ENCODE measurements at places on chromosomes 5 and 9.

- DNase-seq = no peak
These were observed 89.6 kb downstream of the RIC1 start for GRCh38 chr9:5718296-5719032.

DNA sequence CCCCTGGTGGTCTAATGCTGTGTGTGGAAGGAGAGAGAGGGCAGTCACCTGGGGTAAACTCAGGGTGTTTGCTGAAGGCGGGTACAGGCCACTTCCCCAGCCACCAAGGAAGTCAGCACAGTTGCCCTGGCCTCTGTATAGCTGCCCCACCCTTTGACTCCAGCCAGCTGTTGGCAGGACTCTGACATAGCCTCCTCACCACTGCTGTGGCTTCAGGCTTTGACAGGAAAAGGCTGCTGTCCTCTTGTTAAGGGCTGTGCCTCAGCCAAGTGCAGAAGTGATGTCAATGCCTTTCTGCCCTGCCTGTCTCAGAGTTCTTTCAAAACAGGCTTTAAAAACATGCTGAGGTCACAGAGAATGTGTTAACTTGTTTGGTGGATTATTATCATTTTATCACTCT, 487.2 kb upstream of the KLF4 start:
- DNase-seq = no peak

DNA sequence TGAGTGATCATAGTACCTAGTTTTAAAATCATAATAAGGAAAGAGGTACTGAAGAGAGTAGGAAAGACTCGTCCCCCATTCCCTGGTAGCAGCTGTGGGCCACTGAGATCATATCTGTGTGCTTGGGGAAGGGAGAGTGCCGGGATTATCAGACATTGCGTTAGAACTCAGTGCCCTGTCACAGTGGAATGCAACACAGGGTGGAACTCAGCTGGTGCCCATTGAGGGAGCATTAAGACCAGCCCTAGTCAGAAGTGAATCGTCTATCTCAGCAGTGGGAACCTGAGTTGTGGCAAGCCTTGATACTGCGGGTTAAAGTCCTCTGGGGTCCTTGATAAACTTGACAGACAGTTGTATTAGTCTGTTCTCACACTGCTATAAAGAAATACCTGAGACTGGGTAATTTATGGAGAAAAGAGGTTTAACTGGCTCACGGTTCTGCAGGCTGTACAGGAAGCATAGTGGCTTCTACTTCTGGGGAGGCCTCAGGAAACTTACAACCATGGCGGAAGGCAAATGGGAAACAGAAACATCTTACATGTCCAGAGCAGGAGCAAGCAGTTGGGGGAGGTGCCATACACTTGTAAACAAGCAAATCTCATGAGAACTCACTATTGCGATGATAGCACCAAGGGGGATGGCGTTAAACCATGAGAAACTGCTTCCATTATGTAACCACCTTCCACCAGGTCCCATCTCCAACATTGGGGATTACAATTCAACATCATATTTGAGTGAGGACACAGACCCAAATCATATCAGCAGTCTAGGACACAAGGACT, 33.1 kb downstream of the NDUFAF2 start:
- DNase-seq = no peak

DNA sequence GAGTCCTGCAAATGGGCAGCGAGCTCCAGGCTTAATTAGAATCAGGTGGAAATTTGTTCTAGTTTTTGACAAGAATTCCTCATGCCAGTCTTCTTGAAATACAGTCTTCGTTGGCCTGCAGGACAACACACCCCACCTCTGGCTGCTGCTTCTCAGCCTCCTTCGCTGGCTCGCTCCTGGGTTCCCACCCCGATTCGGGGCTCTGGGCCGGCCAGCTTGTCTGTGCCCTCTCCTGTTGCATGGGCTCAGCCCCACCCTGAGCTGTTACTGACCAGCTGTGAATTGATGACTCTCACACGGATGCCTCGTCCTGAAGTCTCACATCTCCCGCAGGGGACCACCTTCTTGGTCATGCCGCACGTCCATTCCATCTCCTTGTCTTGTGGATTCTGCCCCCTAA, 21.0 kb downstream of the PSD2 start:
- no peak for DNase-seq

GRCh38 chr5:146291421-146292074, 47.1 kb upstream of the POU4F3 start:
- no peak for DNase-seq

- DNase-seq = no peak
These were observed 10.4 kb downstream of the STOM start for GRCh38 chr9:121359351-121360294.

DNA sequence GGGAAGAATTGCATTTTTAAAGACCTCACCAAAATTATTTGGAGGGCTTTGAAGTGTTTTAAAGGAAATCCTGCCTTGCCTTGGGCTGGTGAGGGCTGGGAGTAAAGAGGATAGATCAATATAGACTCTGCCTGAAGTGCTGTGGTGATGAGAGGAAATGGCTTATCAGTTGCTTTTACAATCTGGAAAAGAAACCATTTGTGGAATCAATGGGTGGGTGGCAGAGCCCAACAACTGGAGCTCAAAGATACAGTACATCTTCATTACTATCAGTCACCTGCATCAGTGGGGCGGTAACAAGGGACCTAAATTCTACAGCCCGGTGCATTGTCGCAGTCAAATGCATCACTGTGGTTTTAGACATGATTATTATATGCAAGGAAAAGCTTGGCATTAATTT, 41.5 kb upstream of the HMHB1 start:
- no peak for DNase-seq

DNA sequence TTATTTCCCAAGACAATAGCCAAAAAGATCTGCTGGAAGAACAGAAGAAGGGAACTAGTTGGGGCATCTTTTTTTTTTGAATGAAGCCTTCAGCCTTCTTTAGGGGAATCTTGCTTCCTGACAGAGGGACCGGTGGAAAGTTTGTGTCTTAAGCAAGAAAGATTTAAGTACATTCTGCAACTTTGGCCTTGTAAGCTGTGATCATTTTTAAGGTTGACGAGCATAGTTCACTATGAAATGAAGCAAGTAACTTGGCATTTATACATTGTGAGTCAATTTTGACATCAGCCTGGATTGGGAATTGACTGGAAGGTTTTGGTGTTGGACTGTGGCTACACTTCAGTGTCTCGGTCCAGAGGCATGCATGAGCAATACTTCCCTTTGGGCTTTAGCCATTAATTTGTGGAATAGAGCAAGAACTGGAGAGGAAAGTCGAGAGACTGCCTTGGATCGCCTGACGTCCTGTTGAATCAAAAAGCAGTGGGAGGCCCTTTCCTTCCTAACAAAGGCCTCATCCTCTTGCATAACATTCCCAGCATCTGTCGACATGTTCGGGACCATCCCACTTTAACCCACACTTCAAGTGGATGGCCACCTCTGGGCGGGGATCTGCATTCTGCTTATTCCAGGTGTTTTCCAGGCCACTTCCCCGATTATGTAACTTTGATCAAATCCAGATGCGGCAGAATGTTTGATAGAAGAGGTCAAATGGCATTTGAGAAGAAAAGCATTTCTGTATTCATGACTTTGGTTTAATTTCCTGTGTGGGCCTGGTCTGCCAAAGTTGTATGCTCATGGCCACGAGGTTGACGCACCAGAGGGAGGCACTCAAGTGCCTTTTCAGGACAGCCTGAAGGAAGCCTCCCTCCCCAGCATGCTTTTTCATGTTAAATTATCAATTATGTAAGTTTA, 12.5 kb downstream of the ABL1 start:
- DNase-seq = no peak

DNA sequence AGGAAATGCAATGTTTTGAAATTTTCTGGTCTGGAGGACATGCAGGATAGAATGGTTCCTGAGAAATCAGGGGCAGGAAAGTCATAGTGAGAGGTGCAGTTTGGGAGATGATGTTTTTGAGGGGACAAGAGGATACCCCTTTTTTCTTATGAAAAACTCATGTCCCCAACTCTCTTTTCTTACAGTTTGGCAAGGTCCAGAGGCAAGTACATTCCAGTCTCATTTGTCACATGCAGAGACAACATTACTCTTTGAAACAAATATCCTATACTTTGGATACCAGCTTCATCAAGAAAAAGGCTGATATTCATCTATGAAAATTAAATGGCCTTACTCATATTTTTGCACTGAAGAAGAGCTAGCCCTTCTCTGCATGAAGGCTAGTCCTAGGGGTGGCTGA, 48.2 kb downstream of the EQTN start:
- DNase-seq = no peak

- no peak for DNase-seq
These were observed 175.3 kb downstream of the HSPA4 start for GRCh38 chr5:133227082-133227481.

DNA sequence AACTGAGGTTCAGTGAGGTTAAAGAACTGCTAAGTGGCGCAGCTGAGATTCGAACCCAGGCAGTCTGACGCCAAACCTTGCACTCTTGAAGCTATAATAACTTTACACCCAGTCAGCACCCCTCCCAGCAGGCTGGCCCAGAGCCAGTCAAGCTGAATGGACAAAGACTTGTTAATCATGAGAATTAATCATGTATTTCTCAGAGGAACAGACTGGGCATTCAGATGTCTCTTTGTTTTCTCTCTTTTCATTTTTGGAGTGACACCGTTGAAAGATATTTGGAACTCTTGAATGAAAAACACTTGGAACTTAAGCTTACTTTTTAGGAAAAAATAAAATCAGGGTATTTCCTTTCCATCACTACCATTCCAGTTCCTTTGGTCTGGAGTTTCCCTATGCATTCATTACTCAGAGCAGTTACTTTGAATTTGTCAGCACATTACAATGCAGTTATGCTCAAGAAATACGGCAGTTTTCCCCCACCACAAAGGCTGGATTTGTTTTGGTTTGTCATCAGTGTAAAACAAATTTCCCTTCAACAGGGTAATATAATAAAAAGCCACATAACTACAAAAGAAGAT, 22.6 kb upstream of the MAMDC2 start:
- no peak for DNase-seq

DNA sequence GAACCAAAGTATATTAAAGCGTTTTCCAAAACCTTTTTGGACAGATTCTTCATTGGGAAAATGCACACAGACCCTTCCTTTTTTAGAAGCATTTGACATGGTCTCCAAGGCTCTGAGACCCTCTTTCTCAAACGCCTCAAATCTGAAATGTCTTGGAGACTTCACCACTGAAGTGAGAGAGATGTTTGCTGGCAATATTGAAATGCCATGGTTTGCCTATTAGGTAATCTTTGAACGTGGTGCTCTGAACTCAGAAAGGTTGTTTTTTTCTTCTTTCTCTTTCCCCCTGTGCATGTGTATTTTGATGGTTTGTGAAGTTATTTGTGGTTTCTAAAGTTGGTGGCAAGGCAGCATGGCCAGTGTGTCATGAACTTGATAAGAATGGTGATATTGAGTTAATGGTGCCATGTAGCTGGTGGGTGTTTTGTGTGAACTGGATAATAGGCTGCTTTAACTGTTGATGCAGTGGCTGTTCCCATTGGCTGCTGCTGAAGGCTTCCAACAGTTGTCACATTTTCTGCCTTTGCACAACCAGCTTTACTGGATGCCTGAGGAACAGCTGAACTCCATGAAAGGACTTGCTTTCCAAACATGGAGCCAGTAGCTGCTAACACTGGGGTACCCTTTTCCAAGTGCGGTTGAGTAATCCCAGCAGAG, 1.7 kb downstream of the PALM2AKAP2 start:
- DNase-seq = no peak

- no peak for DNase-seq
These were observed 92.2 kb upstream of the SARDH start for GRCh38 chr9:133830310-133830709.

- no peak for DNase-seq
These were observed 226.9 kb downstream of the TMEM38B start for GRCh38 chr9:105921057-105921726.

GRCh38 chr5:138469540-138470321, 4.5 kb downstream of the EGR1 start:
- peak; percentile 66 for DNase-seq

DNA sequence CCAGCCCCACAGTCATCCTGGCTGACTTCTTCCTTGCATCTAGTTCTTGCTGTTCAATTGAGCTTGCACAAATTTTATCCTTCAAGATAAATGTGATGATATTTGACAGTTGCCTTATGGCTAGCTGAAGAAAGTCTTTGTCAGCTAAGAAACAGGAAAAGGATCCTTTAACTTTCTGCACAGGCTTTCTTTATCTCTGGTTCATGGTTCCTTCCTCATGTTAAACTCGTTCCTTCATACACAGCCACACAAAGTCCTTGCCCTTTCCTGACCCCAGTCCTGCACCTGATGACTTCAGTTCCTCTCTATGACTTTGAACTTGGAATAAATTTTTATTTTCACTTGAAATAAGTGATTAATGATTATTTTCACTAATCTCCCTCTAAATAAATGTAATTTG, 132.5 kb upstream of the PRSS3 start:
- DNase-seq = no peak

DNA sequence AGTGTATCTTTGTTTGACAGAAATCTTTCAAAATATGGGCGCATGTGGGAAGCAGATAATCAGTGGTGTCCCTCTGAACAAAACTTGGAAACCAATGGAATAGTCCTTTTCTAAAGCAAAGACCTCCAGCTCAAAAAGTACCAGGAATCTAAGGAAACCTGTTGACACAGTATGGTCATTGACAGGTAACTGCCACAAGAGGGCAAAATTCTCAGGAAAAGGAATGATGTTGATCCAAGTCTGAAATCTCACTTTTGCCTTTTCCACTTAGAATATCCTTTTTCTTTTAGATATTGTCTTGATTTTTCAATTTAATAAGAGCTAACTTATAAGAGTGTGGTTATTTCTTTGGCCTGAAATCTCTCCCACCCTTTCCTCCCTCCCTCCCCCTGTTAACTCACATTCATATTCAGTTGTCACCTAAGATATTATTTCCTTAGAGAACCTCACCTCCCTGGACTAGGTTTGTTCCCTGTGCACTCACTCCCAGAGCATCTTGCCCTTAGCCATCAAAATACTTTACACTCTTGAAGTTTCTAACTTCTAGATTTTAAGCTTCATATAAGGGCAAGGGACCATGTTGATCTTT, 59.0 kb upstream of the BARX1 start:
- no peak for DNase-seq

GRCh38 chr5:39678534-39678933, 253.8 kb upstream of the DAB2 start:
- no peak for DNase-seq

DNA sequence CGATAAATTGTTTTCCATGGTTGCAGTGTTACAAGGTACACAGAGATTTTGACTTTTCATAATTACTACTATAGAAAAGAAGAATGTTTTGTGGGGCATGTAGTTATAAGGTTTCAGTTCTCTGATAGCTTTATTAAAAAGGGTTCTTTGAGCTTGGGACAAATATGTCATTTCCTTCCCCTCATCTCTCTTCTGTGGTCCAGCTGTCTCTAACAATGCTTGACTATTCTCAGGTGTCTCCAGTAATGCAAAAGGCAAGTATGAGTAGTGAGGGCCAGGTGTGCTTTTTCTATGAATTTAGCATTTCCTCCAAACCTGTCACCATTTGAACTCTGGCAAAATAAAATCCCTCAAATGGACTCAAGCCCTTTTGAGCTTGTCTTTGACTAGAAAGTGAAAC, 84.3 kb downstream of the SLF1 start:
- no peak for DNase-seq

All from mesothelial cell of epicardium (in vitro differentiated cells).